NCI-H748 treated with DMSO at 0.1 percent for 48 hours (cell line): ENCODE measurements at places on chromosomes 6 and 20.

GRCh38 chr6:42509765-42510164, 54.1 kb upstream of the UBR2 start:
- DNase-seq = no peak

DNA sequence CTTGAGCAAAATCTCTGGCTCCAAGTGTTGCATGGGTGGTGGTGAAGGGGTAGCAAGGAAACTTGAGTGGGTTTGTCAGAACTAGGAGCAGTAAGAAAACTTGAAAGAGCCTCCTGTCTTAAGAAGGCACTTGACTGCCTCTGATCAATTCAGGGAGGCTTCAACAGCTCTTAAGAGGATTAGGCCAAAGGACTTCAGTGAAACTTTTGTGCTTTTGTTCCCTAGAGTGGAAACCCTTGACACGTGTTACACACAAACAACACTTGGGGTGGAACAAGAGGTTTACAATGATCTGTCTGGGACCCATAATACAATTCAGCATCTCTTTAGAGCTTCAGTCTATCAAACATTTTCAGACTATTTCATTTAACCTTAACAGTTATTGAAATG, 80.1 kb upstream of the ARMC2 start:
- DNase-seq = no peak

DNA sequence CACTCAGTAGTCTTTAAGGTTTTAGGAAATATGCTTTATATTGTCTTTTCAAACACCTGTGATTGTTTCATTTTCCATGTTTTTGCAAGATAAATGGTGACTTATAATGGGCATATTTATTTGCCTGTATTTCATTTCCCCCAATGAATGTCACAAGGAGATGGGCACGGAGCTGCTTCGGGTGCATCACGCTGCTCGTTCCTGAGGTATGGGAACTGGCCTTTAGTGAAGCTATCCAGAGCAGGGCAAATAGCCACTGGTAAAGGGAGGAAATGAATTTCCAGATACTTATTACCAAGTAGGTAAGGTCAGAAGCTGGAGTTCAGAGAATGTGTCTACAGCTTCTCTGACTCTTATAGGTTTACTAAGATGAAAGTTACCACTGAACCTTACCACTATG, 3.7 kb downstream of the POU3F2 start:
- no peak for DNase-seq

- DNase-seq = peak; percentile 47
Observed at GRCh38 chr6:89079511-89080234, 878 bp upstream of the PNRC1 start.

DNA sequence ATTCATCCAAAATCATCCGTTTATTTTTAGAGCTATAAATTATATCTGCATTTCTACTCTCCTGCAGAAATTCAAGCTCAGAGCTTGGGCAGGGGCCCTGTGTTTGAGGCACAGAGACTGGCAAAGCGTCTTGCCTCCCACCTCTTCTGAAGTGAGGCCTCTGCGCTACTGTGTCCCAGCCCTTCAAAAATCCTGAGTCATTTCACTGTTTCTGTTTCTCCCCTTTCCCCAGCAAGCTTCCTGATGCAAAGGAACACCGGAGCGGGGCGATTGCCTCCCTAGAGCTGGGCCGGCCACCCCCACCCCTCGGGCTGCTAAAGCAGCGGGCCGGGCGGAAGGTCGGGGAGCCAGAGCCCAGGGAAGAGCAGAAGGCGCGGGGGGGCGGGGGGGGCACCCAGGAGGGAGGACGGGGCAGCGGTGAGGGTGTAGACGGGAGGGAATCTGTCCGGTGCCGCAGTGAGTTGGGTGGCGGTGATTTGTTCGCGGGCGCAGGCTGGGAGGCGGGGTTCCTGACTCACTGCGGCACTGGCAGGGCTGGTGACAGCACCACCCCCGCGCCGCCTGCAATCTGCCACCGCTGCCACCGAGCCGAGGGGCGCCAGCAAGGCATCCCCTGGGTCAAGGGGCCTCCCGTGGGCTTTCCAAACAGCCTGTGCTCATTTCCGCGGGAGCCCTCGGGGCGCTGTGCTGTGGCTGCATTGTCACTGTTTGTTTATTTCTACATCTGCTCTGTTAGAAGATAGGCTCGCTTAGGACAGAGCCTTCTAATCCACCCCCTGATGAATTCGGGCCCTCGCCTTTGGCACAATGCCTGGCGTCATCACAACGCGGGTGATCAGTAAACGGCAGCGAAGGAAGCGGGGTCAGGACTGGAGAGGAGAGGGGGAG, 46.5 kb upstream of the SNAP25 start:
- DNase-seq = peak; percentile 69

- no peak for DNase-seq
Observed at GRCh38 chr20:31720486-31721407, 1.9 kb downstream of the BCL2L1 start.

- no peak for DNase-seq
Observed at GRCh38 chr6:158672726-158673125, 22.9 kb downstream of the SYTL3 start.

DNA sequence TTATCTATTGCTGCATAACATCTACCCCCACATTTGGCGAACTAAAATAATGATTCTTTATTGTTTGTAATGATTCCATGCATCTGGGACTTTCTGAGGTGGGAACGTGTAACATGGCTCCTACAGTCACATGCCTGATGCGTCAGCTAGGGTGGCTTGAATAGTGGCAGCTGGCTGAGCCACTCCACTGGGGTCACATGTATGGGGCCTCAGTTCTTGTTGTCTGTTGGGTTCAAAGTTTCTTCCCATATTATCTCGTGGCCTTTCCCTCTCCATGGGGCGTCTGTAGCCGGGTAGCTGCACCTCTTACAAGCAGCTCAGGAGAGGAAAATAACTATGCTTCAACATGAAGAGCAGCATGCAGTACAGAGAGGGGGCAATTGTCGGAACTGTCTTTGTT, 69.9 kb downstream of the CRYBG1 start:
- no peak for DNase-seq

- DNase-seq = no peak
Observed at GRCh38 chr6:119102901-119103300, 24.4 kb upstream of the FAM184A start.

- no peak for DNase-seq
Observed at GRCh38 chr6:14455427-14455826, 337.9 kb downstream of the CD83 start.

GRCh38 chr6:90298459-90299053, 1.9 kb upstream of the BACH2 start:
- DNase-seq = no peak

DNA sequence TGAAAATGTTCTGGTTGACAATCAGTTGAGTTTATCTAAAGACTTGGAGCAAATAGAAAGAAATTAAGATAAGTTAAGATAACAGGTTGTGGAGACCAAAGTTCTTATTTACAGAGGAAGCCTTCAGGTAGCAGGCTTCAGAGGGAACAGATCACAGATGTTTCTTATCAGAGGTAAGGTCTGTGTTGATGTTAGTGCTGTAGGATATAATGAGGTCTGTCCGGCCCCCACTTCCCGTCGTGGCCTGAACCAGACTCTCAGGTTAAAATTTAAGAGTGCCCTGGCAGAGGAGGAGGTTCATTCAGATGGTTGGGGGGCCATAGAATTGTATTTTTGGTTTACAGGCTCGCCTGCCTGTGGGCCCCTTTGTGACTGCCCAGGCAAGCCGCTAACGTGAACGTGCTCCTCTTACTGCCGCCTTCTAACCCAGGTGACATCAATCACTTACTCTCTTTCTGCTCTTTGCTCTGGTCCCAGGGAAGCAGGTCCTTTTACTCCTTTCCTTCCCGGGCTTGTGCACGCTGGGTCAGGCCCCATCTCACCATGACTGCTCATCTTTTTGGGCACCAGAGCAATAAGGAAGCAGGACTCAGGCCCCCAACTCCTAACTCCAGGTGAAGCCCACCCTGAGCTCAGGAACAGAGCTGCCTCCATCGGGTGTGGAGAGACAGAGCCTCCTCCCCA, 18.3 kb upstream of the UNC93A start:
- DNase-seq = no peak

DNA sequence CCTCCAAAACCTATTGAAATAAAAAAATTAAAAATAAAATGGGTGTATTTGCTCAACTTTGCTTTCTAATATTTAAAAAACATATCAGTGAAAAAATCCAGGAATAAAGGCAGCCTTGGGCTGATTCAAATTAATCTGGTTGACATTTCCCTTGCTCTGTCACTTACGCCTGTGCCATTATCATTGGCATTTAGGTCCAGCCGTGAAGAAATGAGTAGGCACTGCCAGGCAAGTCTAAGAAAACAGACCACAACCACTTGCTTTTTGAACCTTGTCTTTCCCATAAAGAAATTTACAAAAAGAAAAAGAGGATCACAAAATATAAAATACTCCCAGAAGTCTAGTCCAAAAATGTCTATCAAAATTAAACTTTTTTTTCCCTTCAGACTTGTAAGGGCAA, 59.2 kb upstream of the HBS1L start:
- no peak for DNase-seq

DNA sequence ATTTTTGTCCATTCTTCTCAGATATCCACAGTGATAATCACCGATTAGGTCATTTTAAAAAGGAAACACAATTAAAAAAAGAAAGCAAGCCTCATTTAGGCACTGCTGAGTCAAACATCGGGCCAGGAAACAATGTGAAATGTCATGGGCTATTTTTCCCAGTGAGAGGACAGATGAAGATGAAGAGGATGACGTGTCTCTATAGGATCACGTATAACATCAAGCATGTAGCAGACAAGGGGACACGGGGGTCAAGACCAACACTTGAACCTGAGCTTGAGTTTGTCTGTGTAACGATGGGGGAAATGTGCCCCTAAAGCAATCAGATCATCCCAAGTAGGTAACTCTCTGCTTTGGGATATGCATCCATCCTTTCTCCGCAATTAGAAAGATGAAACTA, 553.2 kb downstream of the CD83 start:
- no peak for DNase-seq
